ENCODE measurements at places on chromosomes 2 and 18.

DNA sequence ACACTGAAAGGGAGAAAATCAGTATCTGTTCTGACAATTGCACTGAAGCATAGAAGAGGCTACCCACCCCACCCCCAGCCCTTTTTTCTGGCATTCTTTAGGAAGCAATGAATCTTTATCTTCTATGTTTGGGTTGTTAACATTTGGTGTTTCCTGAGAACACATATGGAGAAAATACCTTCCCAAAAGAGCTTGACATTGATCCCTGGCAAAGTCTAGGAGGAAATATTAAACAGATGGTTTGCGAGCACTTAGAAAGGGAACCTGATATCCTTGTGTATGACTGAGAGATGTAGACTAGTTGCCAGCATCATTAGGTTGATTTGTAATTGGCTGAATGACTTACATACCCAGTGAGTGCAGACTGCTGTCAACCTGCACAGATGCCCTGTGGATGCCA lies 42.9 kb downstream of the DOK1 start:
- no peak for DNase-seq

- no peak for DNase-seq
Observed at GRCh38 chr18:22186484-22186971, 17.1 kb downstream of the GATA6 start.

DNA sequence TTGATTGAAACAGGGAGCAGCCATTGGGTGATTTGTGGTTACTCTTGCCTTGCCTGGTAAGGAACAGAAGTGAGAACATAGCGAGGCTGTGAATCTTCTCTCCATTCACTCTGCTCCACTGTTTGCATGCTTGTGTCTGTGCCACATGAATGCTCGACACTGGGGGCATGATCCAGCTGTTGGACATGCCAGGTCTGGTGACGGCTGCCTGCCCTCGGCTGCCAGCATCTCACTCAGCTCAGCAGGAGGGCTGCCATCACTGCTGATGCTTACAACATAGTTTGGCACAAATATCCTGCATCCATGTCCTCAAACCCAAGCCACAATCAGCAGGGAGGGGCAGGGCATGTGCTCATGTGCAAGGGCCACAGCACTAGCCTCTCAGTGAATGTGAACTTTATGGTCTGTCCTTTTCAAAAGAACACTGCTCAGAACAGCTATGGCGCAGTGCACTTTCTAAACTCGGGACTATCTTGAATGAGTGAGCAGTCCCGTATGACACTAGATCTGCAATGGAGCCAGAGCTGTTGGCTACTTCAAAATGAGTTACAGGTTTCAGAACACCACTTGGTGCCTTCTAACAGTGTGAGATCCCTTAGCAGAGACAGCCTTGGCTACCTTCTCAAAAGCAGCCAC lies 126.3 kb downstream of the NRP2 start:
- DNase-seq, result no peak

DNA sequence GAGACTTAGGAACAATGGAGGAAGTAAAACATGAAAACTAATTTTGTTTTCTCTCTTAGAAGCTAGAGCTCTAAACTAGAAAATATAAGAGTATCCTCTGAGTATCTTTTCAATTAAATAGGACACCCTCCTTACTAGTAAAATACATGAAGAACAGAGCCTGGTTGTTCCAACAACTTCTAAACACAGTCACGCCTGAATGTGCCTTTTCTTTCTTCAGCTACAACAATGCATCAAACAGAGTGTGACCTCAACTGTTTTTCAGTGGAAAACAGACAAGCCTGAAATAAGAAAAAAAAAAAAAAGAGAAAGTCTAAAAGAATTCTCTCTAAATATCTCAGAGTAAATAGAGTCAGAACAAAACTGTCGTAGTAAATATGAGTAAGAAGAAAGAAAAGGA lies 928.8 kb downstream of the CNTNAP5 start:
- no peak for DNase-seq

DNA sequence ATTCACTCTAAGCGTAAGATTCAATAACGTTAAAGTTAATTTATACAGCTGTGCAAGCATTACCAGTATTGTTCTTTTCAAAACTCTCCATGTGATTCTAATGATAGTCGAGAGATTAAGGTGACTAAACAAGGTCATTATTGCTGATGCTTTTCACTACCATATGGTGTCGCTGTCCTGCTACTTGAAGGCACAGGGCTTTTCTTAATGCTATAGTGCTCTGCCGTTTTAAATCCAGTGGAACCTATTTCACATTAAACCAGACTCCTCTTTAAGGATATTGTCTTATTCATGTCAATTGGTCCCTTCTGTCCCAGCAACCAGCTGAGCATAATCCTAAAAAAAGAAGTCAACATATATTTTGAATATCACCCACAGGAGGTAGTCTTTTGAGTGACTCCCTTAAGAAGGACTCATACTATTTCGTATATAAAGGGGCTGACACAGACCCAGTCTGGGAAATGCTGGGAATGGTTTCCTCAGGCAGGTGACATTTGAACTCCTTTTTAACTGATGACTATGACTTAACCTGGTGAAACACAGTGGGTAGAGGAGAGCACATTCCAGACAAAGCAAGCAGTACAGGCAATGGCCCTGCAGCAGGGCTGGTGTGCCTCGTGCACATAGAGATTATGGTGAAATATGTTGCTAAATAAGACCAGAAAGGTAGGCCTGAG lies 53.9 kb upstream of the CYTIP start:
- DNase-seq, result no peak

DNA sequence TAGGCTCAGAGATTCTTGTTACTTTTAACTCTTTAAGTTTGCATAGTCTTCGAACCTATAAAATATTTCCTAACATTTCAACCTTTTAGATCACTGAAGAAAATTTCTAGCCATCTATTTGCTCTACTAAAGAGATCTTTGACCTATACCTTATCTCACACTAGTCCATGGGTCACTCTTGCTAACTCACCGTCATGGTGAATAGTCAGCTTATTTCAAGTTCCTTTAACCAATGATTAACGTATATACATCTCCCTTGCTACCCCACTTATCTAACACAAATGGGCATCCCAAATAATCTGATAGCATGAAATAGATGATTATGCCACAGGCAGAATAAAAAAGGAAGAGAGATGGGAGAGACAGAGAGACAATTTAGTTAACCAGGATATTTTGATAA lies 303.1 kb downstream of the GPD2 start:
- DNase-seq, result no peak

DNA sequence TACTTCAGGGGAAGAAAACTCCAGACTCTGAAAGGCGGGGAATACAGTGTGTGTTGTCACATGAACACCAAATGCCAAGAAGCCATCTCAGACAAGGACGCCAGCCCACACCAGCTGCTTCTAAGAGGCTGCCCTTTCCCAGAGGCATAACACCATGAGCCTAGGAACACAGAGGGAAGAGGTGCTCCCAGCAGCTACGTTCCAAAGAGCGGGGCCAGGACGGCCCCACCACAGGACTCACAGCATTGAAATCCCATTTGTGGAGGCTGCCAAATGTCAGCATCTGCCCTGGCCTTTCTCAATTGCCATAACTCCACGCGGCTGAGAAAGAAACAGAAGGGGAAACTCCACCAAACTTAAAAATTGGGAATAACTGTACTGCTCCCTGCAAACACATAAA lies 20.1 kb upstream of the ID2 start:
- DNase-seq, result no peak

- DNase-seq, result no peak
Observed at GRCh38 chr18:50374220-50374752, 560 bp upstream of the SKA1 start.

DNA sequence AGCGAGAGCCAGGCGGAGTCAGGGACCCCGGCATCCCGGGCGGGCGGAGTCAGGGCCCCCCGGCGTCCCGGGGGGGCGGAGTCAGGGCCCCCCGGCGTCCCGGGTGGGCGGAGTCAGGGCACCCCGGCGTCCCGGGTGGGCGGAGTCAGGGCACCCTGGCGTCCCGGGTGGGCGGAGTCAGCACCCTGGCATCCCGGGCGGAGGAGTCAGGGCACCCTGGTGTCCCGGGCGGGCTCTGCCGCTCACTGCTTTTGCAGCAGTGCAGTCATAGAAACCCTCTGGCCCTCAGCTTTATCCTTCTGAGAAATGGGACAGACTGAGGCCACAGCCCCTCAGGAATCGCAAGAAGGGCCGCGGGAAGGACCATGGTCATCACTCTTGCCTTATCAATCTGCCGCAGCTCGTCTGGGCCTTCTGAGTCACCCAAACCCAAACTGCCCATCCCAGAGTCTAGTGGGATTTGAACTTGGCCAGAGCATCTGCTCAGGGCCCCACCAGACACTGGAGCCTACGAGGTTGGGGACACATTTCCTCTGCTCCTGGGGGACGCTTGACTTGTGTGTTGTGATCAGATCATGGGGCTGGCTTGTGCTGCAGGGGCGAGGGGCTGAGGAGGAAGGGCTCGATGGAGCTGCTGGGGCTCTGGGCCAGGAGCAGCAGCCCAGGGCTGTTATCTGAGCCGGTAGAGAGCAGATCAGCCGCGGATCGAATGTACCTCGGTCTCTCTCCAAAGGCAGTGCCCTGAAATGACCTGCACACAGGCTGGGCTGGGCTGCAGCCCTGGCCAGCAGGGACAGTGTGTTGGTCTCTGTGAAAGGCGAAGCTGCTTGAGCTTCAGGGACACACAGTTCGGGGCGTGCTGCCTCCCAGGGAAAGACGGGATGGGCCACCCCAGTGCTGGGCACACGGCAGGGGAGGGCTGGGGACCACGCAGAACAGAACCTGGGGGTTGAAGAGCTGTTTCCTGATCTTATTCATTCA lies 290.1 kb upstream of the HDAC4 start:
- DNase-seq, result no peak

DNA sequence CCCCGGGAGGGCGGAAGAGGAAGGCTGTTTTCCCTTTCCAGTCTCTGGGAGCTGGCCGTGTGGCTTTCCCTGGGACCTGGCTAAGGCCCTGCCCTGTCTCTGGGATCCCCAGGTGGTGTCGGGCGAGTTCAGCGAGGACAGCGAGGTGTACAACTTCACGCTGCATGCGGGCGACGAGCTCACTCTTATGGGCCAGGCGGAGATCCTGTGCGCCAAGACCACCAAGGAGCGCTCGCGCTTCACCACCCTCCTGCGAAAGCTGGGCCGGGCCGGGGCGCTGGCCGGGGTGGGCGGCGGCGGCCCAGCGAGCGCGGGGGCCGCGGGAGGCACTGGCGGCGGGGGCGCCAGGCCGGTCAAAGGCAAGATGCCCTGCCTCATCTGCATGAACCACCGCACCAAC lies 11.2 kb downstream of the GAREM2 start:
- no peak for DNase-seq

GRCh38 chr18:9104244-9104901 lies 1.9 kb downstream of the NDUFV2 start:
- no peak for DNase-seq

DNA sequence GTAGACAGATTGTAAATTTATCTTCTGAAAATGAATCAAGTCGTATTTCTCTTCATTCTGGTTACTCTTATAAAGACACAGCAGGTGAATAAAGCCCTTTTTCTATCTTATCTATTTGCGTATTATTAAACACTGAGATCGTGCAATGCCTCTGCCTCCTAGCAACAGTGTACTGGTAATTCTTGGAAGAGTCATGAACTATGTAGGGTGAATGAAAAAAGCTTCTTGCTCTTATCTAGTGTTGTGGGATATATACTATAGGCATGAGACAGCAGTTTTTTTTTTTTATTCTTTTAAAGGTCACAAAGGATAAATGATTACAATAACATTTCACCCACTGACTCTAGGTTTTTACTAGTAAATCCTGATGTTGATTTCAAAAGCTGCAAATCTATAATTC lies 324.2 kb downstream of the PDE11A start:
- DNase-seq, result no peak

- no peak for DNase-seq
Observed at GRCh38 chr2:26850505-26850904, 2.6 kb downstream of the DPYSL5 start.

- DNase-seq, result no peak
Observed at GRCh38 chr2:26558271-26559043, 80.5 kb upstream of the OTOF start.

DNA sequence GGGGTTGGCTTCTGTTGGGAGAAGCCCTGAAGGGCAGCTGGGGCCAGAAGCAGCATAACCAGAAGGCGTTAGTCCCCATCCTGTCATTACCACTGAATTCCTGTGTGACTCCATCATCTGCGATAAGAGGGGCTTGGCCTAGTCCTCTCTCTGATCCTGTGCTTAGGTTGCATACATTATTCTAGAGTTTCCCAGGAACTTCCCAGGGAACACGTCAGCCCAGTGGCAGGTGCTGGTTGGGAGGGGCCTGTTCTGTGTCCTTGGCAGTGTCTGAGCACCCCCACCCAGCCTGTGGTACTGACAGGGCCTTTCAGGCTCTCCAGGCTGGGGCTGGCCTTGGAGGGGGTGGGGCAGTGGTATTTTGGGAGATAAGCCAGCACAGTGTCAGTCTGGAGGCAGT lies 4.5 kb upstream of the TOGARAM2 start:
- DNase-seq, result no peak

GRCh38 chr18:24936691-24937090 lies 415.3 kb downstream of the ZNF521 start:
- no peak for DNase-seq

- no peak for DNase-seq
Observed at GRCh38 chr2:68709421-68709911, 25.1 kb upstream of the ARHGAP25 start.
